A549 treated with ZK216348 at 1 μM for 4 hours (cell line): ENCODE measurements at places on chromosomes 1 and 21. TPM values are rescaled to one million over a fixed set of nuclear protein-coding genes. Genes with fewer than 3 reads are reported as not detected.

GIPC2 gene
- total RNA-seq, result 0.07 to 0.08 TPM in 2 of 5 replicates, not detected in the others

PKN2 gene
- total RNA-seq, result 10.1 to 16.5 TPM (median 14.2 TPM) in 5 replicates

AADACL3 gene
- total RNA-seq, result not detected in 5 replicates

ORC1 gene
- total RNA-seq, result 18.3 to 20.6 TPM (median 19.3 TPM) in 5 replicates

SELP gene
- not detected in 5 replicates for total RNA-seq
